ENCODE measurements at places on chromosomes 3 and 15.

GRCh38 chr3:184315543-184315867, 1.1 kb downstream of the EIF4G1 start:
- DNase-seq, result no peak

DNA sequence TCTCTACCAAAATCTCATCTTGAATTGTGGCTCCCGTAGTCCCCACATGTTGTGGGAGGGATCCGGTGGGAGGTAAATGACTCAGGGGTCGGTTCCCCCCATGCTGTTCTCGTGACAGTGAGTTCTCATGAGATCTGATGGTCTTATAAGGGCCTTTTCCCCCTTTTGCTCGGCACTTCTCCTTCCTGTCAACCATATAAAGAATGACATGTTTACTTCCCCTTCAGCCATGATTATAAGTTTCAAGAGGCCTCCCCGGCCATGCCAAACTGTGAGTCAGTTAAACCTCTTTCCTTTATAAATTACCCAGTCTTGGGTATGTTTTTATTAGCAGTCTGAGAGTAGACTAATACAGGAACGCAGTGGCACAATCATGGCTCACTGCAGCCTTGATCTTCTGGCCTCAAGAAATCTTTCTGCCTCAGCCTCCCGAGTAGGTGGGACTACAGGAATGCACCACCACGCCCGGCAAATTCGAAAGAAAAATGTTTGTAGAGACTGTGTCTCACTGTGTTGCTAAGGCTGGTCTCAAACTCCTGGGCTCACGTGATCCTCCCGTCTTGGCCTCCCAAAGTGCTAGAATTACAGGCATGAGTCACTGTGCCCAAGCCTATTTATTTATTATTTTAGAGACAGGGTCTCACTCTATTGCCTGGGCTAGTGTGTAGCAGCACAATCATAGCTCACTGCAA, 101.0 kb downstream of the ATP10A start:
- no peak for DNase-seq

GRCh38 chr3:13134166-13134878, 61.1 kb upstream of the IQSEC1 start:
- DNase-seq, result no peak

- peak; percentile 55 for DNase-seq
Measured at GRCh38 chr3:189041482-189042090, 130.2 kb upstream of the TPRG1 start.

DNA sequence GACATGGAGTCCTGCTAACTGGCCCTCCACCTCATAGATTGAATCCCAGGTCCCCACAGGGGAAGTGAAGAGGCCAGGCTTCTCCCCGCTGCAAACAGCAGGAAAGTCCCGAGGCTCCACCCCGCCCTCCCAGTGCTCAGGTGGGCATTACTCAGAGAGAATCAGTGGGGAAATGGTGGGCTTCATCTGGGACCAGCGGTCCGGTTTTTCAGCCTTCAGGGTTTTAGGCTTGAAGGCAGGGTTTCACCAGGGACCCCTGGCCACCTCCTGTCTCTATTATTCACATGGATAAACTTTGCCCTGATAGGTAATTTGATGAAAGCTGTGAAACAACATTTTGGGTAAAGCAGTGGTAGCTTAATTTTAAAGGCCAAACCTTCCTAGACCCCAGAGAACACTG, 31.3 kb downstream of the MKRN3 start:
- DNase-seq, result no peak

- no peak for DNase-seq
Measured at GRCh38 chr3:146845361-146845760, 240.2 kb upstream of the PLSCR5 start.

- DNase-seq, result no peak
Measured at GRCh38 chr3:132317229-132317948, at the start of gene ACP3. ACP3 (plus strand) TSS chr3:132317407; CDS start chr3:132317457, 50 bp downstream.

- DNase-seq, result no peak
Measured at GRCh38 chr3:38740537-38740936, 75.5 kb downstream of the SCN10A start.

- no peak for DNase-seq
Measured at GRCh38 chr15:77753281-77753873, 120.7 kb upstream of the LINGO1 start.

DNA sequence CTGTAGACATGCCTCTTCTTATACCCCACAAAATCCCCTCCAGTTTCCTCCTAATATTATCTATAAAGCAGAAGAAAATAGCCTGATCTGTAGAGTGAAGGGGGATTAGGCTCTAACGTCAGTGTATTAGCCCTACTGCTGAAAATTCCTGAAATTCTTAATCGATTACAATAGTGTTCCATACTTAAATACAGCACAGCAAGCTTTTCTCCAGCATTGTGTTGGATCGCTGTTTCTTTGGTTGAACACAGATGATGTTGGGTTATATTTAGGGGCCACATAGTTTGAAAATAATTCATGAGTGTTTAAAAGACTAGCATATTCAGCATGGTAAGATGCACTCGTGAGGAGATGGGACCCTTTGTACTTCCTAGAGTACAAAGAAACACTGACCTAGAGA, 52.5 kb downstream of the PIAS1 start:
- DNase-seq, result no peak

- no peak for DNase-seq
Measured at GRCh38 chr15:32834156-32834555, 116.4 kb downstream of the GREM1 start.

GRCh38 chr15:75565062-75565970, 13.8 kb downstream of the PTPN9 start:
- no peak for DNase-seq

Data from T-helper 9 cell (primary cell).